ENCODE measurements at places on chromosomes 12 and 14.

DNA sequence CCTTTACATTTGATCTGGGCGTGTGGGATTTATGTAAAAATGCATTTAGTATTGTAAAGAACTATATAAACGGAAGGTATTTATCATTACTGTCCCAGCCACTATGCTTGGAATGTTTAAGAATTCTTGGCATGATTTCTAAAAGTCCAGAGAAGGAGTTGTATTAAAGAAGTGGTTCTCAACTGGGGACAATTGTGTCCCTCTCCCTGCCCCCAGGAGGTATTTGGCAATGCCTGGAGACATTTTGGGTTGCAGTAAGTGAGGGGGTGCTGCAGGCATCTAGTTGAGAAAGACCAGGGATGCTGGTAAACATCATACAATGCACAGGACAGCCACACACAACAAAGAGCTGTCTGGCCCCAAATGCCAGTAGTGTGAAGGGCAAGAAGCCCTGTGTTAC is 7.2 kb downstream of the SLC38A1 start:
- no peak for DNase-seq

- no peak for DNase-seq
Observed at GRCh38 chr14:94572637-94573303, 8.5 kb upstream of the SERPINA5 start.

DNA sequence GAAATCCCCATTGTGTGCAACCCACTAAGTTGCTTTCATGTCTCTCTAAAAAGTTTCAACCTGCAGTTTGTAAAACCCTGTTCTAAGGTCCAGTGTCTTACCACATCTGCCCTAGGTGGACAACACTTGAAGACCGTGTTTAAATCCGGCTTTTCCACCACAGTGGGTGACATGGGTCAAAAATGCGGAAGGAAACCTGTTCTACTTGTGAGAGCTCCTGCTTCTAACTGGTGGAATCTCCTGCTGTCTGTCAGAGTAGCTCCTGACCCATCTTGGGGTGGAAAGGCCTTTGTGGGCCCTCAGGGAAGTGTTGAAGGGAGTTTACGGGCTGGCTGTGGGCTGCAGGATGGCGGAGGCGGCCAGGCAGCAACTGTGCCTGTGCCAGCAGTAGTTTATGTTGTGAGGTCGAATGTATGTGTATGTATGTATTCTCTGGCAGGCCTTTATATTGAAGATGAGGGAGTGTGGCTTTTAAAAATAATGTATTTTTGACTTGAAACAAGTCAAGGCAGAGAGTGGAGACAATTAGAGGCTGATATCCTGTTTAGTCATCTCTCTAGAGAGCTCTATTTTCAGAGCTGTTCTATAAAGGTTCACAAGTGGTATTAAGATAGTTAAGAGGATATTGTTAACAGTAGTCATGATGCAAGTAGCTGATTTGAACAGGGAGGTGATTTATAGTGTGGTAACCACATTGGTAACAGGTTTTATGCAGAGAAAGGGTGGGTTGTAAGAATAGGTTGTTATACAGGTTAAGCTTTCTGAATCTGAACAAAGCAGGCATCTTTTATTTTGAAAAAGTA is 67.0 kb downstream of the PRKCH start:
- DNase-seq, result no peak

DNA sequence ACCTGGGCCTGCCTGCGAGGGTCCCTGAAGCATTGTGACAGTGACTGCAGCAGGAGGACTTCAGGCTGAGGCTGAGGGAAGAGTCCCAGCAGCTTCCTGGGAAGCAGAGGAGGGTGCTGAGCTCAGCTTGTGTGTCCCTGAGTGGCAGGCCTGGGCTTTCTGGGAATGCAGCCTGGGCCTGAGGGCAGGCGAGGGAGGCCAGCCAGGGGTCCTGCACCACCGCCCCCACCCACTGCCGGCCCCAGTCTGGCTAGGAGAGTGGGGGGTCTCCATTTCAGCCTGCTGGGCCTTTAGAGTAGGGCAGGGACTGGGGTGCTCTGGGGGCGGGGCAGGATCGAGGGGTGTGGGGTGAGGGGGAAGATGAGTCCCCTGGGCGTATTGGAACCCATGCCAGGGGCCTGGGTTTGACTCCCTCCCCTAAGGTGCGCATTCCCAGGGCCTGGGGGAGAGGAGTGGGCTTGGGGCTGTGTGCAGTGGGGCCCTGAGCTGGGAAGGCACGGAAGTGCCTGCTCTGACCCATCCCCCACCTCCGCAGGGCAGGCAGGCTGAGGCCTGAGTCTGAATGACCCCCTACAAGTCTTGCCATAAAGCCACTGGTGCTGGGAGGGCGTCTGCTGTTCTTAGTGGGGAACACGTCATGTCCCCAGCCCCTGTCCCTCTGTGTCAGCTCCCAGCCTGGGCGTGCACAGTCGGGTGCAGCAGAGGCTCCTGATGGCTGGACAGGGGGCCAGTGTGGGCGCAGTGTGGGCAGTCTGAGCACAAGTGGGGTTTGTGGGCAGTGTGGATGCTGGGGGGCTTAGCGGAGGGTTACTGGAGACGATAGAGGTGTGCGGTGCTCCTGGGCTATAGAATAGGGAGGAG is 46.4 kb downstream of the KRT80 start:
- no peak for DNase-seq

GRCh38 chr12:76746516-76746915 is 17.4 kb upstream of the ZDHHC17 start:
- DNase-seq, result no peak

- no peak for DNase-seq
Observed at GRCh38 chr12:110534811-110535210, 32.7 kb downstream of the RAD9B start.

DNA sequence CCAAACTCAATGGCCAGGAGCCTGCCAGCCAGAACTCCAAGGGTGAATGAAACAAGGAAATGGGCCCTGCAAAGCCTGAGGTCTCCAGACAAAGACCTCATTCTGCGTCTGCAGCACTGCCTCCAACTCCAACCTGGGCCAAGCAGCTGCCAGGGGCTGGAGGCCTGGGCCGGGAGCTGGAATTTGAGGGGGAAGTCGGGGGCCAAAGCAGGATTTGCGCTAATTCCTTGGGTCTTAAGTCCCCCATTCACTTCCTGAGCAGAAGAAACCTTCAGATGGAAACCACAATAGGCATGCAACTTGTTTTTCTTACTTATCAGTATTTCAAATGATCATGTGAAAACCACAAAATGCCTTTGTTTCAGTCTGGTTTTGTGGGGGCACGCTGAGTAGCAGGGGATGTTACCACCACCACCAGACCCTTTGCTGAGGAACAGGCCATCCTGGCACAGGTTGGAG is 23.0 kb upstream of the TC2N start:
- no peak for DNase-seq

DNA sequence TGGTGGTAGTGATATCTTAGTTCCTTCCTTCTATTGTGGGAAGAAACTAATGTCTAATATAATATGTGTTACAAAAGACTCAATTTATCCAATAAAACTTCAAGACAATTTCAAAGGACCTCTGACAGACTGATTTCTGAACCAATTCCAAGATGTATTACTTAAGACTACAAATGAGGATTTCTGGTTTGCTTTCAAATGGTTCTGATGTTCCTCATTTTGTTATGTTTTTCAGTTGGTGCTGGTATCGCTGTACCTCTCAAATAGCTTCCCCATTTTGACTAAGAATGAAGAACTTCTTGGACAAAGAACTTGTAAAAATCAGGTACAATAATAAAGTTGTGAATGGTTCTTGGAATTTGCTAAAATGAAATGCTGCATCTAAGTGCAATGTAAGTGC is 19.4 kb upstream of the MBIP start:
- DNase-seq, result no peak

- DNase-seq, result no peak
Observed at GRCh38 chr12:90399357-90399756, 555.6 kb downstream of the CCER1 start.

DNA sequence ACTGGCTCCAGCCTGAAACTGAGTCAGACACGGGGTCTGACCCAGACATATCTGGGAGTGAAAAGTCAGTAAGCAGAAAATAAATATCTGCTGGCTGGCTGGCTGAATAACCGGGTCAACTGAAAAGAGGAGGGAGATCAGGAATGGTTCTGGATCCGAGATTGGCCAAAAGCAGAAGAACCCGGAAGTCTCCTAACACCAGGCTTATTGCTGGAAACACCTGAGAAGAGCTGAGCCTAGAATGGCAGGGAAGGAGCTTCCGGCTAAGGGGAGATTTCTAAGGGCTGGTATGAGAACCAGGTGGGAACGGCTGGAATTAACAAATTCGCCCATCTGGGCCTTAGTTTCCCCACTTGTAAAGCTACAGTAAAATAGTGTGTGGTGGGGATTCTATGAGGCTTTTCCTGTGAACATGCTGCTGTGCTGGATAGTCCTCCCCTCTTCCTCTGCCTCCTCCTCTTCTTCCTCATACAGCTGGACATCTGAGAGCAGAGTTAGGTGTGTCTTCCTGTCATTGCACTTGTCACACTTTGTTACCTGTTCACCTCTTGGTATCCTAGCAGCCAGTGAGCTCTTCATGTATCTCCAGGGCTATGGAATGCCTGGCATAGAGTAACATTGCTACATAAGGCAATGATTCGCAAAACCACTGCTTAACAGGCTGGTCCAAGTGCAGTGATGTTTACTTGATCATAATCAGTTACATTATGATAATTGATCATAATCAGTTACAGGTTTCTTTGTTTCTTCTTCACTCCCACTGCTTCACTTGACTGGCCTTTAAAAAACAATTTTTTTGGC is 2.0 kb upstream of the SHMT2 start:
- DNase-seq, result no peak

GRCh38 chr12:30646821-30647220 is 48.8 kb downstream of the IPO8 start:
- no peak for DNase-seq

All from vagina (tissue), 2 donors.